Activated naive CD4-positive, alpha-beta T cell treated with Interleukin-2 at 50 U/mL for 16 hours (primary cell): ENCODE measurements at places on chromosomes 4 and X.
A peak's percentile ranks its signal among the peaks of the same experiment; 100 is the strongest.

DNA sequence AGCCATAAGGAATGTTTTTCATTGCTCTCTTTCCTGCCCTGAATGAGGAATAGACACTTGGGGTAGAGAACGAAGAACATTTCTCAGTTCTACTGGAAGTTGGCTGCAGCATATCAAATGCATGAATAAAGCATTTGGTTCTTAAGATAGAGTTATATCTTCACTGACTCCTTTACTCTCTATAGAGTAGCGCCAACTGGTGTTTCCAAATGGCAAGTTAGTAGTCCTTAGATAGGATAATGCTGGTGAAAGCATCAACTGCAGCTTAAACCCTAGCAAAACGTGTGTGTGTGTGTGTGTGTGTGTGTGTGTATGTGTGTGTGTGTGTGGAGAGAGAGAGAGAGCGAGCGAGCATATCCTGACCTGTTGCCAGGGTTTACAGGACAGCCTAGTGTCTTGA, 62.2 kb upstream of the FRMPD4 start:
- DNase-seq, result no peak

- no peak for DNase-seq
Measured at GRCh38 chrX:129659141-129659540, 4.4 kb upstream of the APLN start.

- DNase-seq, result no peak
Measured at GRCh38 chr4:7244331-7244665, 52.0 kb downstream of the SORCS2 start.

GRCh38 chr4:174173360-174173759, 110.1 kb downstream of the FBXO8 start:
- no peak for DNase-seq

DNA sequence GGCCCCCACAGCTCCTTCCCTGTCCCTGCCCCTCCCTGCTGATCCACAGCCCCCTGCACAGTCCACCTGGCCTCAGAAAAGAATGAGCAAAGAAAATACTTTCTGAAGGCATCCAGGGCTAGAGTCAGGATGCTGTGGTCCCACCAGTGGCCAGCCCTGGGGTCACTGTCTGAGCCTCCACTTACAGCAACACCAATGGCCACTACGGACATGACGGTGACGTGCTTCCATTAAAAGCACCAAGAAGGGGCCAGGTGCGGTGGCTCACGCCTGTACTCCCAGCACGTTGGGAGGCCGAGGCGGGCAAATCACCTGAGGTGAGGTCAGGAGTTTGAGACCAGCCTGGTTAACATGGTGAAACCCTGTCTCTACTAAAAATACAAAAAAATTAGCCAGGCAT, 4.0 kb downstream of the JAKMIP1 start:
- no peak for DNase-seq

DNA sequence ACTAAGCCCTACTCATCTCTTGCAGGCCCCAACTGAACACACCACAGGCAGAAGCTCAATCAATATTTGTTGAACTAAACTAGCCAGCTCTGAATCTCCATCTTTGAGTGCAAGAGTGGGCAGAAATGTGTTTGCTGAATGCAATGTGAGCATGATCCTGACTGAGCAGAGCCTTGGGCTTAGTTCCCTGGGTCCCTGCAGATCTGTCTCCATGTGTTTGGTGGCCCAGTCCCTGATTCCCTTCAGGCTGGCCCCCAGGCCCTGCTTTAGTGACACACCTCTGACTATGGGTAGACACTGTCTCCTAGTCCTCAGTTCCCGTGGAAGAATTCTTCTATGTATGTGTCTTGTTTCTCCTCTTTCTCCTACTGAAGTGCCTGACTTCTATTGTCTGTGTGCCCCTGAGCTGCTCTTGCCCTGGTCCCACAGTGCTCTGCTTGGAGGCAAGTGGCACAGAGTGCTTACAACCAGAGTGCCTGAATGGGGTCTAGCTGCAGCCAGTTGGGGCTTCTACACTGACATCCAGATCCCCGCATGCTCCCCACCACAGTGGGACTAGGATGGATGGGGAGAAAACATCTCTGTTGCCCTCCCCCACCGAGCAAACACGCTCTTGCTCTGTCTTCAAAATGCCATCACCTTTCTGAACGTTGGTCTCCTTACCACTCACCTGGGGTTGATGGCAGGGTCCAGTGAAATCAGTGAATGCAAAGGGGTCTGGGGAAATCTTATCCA, 9.3 kb downstream of the PJA1 start:
- no peak for DNase-seq

GRCh38 chrX:87583679-87584078, 66.1 kb downstream of the KLHL4 start:
- no peak for DNase-seq

DNA sequence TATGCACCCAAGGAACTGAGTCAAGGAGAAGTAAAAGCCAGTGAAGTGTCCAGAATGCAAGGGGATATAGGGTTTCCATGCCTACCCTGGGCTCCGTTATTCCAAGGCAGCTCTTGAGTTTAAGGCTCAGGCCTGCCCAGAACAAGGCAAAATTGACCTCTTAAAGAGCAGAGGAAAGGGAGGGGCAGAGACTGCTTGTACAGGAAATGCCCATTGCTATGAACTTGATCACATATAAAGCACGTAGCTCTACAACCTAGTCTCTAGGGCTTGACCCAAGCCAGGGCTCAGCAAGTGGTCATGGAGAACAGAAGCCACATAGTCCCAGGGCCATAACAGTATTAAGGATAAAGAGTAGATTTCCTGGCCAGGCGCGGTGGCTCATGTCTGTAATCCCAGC, 58.2 kb upstream of the MSN start:
- DNase-seq, result no peak

- DNase-seq, result no peak
Measured at GRCh38 chr4:57200799-57201327, 90.7 kb upstream of the IGFBP7 start.

DNA sequence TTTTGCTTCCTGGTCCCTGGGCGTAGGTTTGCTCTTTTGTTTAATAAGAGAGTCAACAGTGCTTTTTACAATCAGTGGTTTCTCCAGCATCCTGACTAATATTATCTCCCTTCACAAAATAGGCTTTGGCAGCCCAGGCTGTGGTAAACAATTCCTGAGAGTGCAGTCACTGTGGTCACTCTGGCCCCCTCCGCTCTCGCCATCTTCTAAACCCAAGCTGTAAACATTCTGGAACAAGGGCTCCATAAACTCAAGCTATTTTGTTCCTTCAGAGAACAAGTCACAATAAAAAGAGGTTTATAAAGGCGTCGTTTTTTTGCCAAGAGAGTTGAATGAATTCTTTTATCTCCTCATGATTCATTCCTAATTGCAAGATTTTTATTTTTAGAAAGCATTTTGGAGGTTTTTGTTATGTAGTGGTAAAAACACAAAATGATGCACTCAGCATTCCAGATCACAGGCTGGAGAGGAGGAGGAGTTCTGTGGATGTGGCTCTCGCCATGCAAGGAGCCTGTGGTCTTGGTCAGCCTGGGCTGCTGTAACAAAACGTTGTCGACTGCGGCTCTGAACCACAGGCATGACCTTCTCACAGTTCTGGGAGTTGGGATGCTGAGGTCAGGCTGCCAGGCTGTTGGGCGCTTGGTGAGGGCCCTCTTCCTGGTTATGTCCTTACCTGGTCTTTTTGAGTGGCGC, 486.4 kb upstream of the FAT1 start:
- DNase-seq, result no peak

GRCh38 chr4:125952631-125953030, 637.9 kb downstream of the FAT4 start:
- no peak for DNase-seq

GRCh38 chr4:109947918-109948317, 35.2 kb downstream of the EGF start:
- DNase-seq, result no peak

DNA sequence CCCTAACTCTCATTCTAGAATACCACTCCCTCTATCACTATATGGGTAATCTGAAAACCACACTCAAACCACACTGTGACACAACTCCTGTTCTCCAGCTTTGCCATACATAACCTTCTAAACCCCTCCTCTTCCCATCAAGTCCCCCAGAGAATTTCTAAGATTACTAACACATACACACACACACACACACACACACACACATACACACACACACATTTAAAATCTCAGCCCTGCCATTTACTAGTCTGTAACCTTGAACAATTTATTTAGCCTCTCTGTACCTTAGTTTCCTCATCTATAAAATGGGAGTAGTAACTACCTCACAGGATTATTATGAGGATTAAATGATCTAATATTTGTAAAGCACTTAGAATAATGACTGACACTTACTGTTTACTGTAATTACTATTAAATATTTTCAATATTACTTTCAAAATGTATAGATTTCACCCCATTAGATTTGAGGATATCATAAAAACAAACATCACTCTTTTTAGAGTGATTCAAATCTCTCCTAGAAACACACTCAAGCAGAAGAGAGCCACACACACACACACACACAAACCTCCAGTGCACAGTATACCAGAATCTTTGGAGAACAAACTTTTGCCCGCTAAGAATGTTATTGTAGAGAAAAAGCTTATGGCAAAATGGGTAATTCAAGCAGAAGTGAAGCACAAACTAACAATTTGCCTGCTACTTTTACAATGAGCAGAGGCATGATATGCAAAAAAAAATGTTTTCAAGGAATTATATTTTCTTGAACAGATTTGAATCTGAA, 3.8 kb downstream of the ANKRD50 start:
- no peak for DNase-seq

DNA sequence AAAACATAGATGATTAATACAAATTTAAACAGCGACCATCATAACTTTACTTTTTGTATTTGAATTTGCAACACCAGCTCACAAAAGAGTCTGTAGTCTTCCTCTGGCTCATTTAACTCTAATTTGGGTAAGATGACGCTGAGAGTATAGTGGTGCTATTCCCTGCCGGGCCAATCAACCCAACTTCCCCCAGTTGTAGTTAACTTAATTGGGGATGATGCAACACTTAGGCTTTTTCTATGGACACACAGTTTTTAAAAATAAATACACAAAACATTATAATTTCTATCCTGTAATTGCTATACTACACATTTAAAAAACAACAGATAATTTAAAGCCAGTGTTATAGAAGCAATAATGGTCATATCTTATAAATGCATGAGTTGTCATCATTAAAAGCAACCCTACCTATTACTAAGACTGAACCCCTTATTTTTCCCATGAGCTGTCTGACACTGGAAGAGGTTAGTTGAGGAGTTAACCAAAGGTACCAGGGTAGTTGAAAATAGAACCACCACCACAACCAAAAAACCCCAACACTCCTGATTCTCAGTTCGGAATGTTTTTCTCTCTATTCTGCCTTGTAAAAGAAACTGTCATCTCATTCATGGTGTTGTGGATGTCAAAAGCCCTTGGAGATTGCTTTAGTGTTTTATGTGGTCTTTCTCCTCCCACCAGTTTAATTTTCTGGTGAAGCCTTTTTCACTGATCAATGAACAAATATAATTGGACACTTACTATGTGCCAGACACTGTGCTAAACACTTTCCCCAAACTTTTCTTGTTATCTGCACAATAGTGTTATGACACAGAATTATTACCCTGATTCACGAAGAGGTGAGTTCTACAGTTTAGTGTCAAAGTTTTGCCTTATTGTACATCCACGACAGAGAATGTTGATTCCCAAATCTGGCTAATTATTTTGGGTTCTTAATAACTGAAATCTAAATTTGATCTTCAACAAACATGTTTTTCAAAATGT, 61.5 kb upstream of the RAPGEF2 start:
- no peak for DNase-seq

DNA sequence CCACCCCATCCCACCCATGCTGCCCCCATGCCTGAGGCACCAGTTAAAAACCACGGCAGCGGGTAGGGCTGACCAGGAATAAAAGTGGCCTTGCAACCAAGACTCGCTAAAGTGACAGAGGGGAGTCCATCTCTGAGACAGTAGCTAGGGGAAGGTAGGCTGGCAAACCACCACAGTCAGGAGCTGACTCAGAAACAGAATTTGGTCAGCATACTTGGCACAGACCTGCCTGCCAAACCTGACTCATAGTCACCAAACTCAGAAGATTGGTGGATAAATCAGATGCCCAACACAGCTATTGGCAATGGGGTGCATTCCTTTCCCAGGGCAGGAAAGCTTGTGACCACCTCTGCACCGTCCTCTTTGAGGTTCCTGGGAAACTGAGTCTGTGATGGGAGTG, 193.8 kb downstream of the BCOR start:
- DNase-seq, result peak; percentile 12

GRCh38 chrX:45714866-45715265, 514.2 kb upstream of the DIPK2B start:
- no peak for DNase-seq

DNA sequence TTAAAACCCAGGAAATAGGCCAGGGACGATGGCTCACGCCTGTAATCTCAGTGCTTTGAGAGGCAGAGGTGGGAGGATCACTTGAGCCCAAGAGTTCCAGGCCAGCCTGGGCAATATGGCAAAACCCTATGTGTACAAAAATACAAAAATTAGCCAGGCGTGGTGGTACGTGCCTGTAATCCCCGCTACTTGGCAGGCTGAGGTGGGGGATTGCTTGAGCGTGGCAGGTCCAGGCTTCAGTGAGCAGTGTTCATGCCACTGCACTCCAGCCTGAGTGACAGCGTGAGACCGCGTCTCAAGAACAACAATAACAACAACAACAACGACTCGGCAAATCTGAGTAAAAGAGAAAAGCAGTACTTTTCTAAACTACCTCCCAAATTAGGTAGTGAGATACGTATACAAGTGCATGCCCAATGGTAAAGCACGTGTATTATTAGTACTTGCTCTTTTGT, 13.0 kb upstream of the NDUFC1 start:
- DNase-seq, result no peak

GRCh38 chr4:80071604-80072227, 1.3 kb downstream of the ANTXR2 start:
- no peak for DNase-seq

GRCh38 chrX:104913348-104913747, 307.1 kb downstream of the TEX13A start:
- DNase-seq, result no peak

GRCh38 chrX:34809096-34809495, 133.5 kb upstream of the FAM47B start:
- no peak for DNase-seq

GRCh38 chr4:180757927-180758326, 1485.3 kb upstream of the TENM3 start:
- no peak for DNase-seq

- no peak for DNase-seq
Measured at GRCh38 chrX:21905313-21905712, 35.2 kb upstream of the SMS start.
